CD4-positive, alpha-beta memory T cell (primary cell): ENCODE measurements at places on chromosomes 3 and 15. TPM values are rescaled to one million over a fixed set of nuclear protein-coding genes. Genes with fewer than 3 reads are reported as not detected.

The AMOTL2 gene
- not detected for total RNA-seq

The DPPA4 gene
- total RNA-seq, result not detected

The LSAMP gene
- not detected for total RNA-seq

The TGM4 gene
- not detected for total RNA-seq

The TUSC7 gene
- total RNA-seq, result not detected

The SPATA12 gene
- not detected for total RNA-seq

The EAF2 gene
- 5.7 TPM for total RNA-seq

The GP5 gene
- 4.2 TPM for total RNA-seq

- H3K4me3 ChIP-seq, result no peak overlapping the region
- H3K36me3 ChIP-seq, result no peaks in the 10 kb centered on the region
- H3K27ac ChIP-seq, result no peak overlapping the region
- no peaks in the 10 kb centered on the region for H3K27me3 ChIP-seq
- no peaks in the 10 kb centered on the region for H3K4me1 ChIP-seq
Measured at GRCh38 chr3:40766396-40766795, 241.6 kb downstream of the ZNF621 start.

GRCh38 chr3:60313951-60314461 is 937.2 kb downstream of the FHIT start:
- H3K36me3 ChIP-seq, result no peaks in the 10 kb centered on the region
- H3K27me3 ChIP-seq, result no peaks in the 10 kb centered on the region
- H3K4me3 ChIP-seq, result no peak overlapping the region
- H3K4me1 ChIP-seq, result no peaks in the 10 kb centered on the region
- no peak overlapping the region for H3K27ac ChIP-seq
- no peak for DNase-seq

DNA sequence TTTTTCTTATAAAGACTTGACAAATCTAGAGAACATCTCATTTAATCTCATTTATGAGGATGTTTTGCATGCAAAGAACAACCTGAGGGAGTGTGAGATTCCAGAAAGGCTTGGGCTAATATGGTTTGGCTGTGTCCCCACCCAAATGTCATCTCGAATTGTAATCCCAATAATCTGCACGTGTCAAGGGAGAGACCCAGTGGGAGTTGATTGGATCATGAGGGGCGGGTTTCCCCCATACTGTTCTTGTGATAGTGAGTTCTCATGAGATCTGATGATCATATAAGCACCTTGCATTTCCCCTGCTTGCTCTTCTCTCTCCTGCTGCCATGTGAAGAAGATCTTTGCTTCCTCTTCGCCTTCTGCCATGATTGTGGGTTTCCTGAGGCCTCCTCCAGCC is 103.0 kb downstream of the ZNF385D start:
- H3K4me1 ChIP-seq, result no peaks in the 10 kb centered on the region
- no peak overlapping the region for H3K4me3 ChIP-seq
- no peaks in the 10 kb centered on the region for H3K36me3 ChIP-seq
- no peaks in the 10 kb centered on the region for H3K27me3 ChIP-seq
- no peak overlapping the region for H3K27ac ChIP-seq

DNA sequence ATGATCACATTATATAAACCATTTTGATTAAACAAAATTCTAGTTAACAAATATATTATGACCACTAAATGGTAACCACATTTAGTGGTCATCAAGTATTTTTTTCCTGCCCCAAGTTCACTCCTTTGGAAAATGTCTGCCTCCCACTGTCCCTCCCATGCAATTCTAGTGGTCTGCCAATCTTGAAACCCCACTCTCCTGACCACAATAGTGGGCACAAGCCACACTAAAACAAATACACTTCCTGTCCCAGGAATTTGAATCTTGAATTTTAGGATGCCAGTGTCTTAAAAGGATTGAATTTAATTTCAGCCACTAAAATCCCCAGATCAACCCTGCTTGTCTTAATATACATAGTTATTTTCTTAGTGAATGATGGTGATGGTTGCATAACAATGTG is 14.0 kb upstream of the GPR156 start:
- H3K36me3 ChIP-seq, result no peaks in the 10 kb centered on the region
- DNase-seq, result no peak
- H3K27me3 ChIP-seq, result no peaks in the 10 kb centered on the region
- H3K4me3 ChIP-seq, result no peak overlapping the region

DNA sequence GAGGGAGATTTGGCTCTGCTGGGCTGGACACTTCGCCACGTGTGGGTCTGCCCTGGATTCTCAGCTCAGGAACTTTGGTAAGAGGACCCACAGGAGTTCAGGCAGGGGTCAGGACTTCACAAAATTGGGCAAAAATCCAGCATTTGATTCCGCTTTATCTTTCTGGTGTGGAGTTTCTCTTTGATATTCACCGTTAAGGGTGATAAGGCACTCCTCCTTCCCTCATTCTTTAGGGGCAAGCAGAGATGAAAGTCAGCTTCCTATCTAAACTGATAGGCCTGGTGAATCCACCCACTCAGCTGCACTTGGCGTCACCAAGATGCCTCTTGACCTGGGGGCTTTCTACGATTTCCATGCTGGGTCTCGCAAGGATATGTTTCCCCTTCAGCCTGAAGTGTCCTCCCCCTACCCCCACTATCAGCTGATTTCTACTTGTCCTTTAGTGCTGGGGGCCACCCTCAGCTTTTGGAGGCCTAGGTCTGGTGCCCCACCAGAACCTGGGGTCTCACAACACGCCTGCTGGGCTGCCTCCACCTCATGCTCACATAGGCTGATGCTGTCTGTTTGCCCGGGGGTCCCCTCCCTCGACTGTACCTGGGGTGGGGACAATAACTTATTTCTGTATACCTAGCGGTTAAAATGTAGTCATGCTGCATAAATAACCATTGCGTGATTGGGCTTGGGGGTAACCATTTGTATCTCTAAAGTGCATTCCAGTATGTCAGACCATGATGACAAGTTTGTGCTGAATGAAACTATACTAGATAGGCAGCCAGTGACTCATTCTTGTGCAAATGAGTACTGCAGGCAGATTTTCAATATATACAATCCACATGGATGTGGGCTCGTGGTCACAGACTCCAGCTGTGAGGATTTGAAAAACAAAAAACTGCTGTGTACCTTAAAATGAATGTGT is 248.3 kb downstream of the ADAMTS17 start:
- no peaks in the 10 kb centered on the region for H3K4me1 ChIP-seq
- H3K4me3 ChIP-seq, result no peak overlapping the region
- no peaks in the 10 kb centered on the region for H3K36me3 ChIP-seq
- DNase-seq, result no peak
- no peaks in the 10 kb centered on the region for H3K27me3 ChIP-seq

DNA sequence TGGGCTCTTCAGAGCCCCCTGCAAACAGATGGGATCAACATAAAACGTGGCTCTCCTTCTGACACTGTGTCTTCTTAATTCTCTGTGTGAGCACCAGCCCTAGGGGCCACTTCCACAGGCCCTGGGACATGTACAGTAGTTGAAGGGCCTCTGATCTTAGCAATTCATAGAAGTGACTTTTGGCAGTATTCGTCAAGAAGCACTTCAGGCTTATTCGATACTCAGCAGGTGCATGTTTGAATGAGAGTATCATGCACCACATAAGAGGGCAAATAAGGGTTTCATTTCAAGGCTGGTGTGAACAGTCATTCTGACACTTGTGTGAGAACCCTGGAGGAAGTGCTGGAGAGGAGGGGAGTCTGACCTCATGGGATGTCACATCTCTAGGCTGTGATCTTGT is 113.9 kb downstream of the GABRG3 start:
- H3K4me3 ChIP-seq, result no peak overlapping the region
- no peaks in the 10 kb centered on the region for H3K27me3 ChIP-seq
- no peak overlapping the region for H3K27ac ChIP-seq
- DNase-seq, result no peak
- no peaks in the 10 kb centered on the region for H3K4me1 ChIP-seq

DNA sequence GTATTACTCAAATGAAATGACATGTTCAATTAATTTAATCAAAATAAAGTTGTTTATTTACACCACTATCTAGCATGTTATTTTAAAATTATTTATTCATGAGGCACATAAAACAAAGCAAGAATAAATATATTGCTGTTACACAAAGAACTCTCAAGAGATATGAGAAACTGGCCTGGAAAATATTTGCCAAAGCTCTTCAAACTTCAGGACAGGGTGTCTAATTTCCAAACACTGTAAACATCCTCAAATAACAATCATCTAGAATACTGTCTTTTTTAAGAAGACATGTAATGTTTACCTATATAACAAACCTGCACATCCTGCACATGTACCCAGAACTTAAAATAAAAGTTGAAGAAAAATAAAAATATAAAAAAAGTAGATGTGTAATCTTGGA is 876.6 kb downstream of the TUSC7 start:
- H3K4me1 ChIP-seq, result no peaks in the 10 kb centered on the region
- H3K27me3 ChIP-seq, result no peaks in the 10 kb centered on the region
- no peaks in the 10 kb centered on the region for H3K36me3 ChIP-seq
- no peak overlapping the region for H3K27ac ChIP-seq

- no peaks in the 10 kb centered on the region for H3K36me3 ChIP-seq
- DNase-seq, result no peak
- no peaks in the 10 kb centered on the region for H3K4me1 ChIP-seq
- no peaks in the 10 kb centered on the region for H3K27me3 ChIP-seq
- no peak overlapping the region for H3K4me3 ChIP-seq
- no peak overlapping the region for H3K27ac ChIP-seq
Measured at GRCh38 chr15:71093054-71094024, 21.9 kb upstream of the THSD4 start.

GRCh38 chr15:89374086-89374981 is 39.7 kb upstream of the POLG start:
- DNase-seq, result no peak
- H3K27me3 ChIP-seq, result peaks cover 53% of the 10 kb centered on the region
- peaks cover 11% of the 10 kb centered on the region for H3K4me1 ChIP-seq
- no peak overlapping the region for H3K27ac ChIP-seq
- no peak overlapping the region for H3K4me3 ChIP-seq

- no peaks in the 10 kb centered on the region for H3K27me3 ChIP-seq
- H3K4me1 ChIP-seq, result no peaks in the 10 kb centered on the region
- no peak overlapping the region for H3K27ac ChIP-seq
- DNase-seq, result no peak
Measured at GRCh38 chr3:144553301-144553700, 581.7 kb downstream of the DIPK2A start.
